Left ventricle myocardium inferior (tissue), 1 donor: ENCODE measurements at places on chromosomes 2 and 18. TPM values are rescaled to one million over a fixed set of nuclear protein-coding genes. Genes with fewer than 3 reads are reported as not detected.

Gene EFR3B
- 8.7 TPM for total RNA-seq

Gene RUFY4
- not detected for total RNA-seq

Gene POLR1B
- 11.7 TPM for total RNA-seq

Gene RBFA
- total RNA-seq = 22.8 TPM

Gene TIGD1
- 2.4 TPM for total RNA-seq

Gene CPS1
- total RNA-seq = 4.9 TPM

Gene CCDC68
- total RNA-seq = 5.1 TPM

Gene BOLL
- not detected for total RNA-seq

Gene SLC16A14
- total RNA-seq = 3.4 TPM

Gene CTAGE1
- not detected for total RNA-seq

Gene ACOXL
- not detected for total RNA-seq

Gene AKAIN1
- not detected for total RNA-seq

Gene PLA2R1
- 2.3 TPM for total RNA-seq

Gene EPB41L3
- 6.3 TPM for total RNA-seq

Gene PHLPP1
- total RNA-seq = 5.9 TPM

Gene FAM110C
- total RNA-seq = 3.3 TPM

Gene GPR75
- 0.82 TPM for total RNA-seq

Gene CD207
- not detected for total RNA-seq

Gene LHCGR
- total RNA-seq = 0.16 TPM

Gene OSGEPL1
- 9.8 TPM for total RNA-seq
